ENCODE measurements at places on chromosomes 6 and 20. TPM values are rescaled to one million over a fixed set of nuclear protein-coding genes. Genes with fewer than 3 reads are reported as not detected.

GRCh38 chr6:141925001-141925400 lies 207.7 kb upstream of the GJE1 start:
- H3K4me3 ChIP-seq, result no peak overlapping the region
- no peak overlapping the region for H3K27ac ChIP-seq
- no peaks in the 10 kb centered on the region for H3K27me3 ChIP-seq
- DNase-seq, result no peak
- H3K4me1 ChIP-seq, result no peaks in the 10 kb centered on the region

DNA sequence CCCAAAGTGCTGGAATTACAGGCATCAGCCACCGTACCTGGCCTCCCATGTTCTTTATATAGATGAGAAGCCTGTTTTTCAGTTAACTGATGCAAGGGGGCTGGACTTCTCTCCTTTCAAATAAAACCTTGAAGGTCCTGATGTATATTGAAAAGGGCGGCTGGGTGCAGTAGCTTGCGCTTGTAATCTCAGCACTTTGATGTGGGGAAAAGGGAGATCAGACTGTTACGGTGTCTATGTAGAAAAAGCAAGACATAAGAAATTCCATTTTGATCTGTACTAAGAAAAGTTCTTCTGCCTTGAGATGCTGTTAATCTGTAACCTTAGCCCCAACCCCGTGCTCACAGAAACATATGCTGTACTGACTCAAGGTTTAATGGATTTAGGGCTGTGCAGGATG lies 16.1 kb upstream of the SAMHD1 start:
- H3K4me1 ChIP-seq, result peaks cover 47% of the 10 kb centered on the region
- no peak overlapping the region for H3K4me3 ChIP-seq
- DNase-seq, result no peak
- H3K27ac ChIP-seq, result peak overlapping the region; percentile 45

GRCh38 chr20:25685276-25686080 lies 11.2 kb downstream of the ZNF337 start:
- H3K27ac ChIP-seq, result no peak overlapping the region
- no peaks in the 10 kb centered on the region for H3K27me3 ChIP-seq
- H3K36me3 ChIP-seq, result peaks cover 43% of the 10 kb centered on the region
- no peak overlapping the region for H3K4me3 ChIP-seq
- peaks cover 4% of the 10 kb centered on the region for H3K4me1 ChIP-seq

- H3K27ac ChIP-seq, result no peak overlapping the region
- DNase-seq, result peak; percentile 54
- H3K4me3 ChIP-seq, result no peak overlapping the region
- no peaks in the 10 kb centered on the region for H3K27me3 ChIP-seq
- H3K4me1 ChIP-seq, result peaks cover 14% of the 10 kb centered on the region
- peaks cover 42% of the 10 kb centered on the region for H3K36me3 ChIP-seq
These were observed 38.2 kb downstream of the MYB start for GRCh38 chr6:135219346-135219745.

DNA sequence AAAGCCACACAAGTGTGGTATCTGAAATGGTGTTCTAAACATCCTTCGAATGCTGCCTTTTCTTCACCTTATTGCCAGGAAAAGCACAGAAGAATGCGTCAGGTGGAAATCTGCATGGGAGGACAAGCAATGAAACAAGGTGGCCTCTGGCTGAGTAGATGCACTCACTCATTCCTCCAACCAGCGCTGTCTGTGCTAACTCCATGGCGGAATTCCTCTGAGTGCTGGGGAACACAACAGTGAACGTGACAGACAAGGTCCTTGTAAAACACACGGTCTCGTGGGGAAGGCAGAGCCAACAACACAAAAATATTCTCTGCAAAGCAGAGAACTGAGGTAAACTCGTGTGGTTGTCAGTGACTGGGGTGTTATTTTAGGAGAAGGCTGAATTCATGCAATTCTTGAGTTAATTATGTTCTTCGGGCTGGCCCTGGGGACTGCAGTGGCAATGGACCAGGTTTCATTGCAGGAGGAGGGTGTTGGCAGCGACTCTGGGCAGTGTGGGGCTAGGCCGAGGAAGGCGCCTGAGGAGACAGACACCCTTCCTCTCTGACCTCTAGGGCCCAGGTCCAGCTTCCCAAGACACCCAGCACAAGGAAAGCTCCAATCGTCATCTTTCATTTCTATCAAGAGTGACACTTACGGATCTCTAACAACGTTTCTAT lies 339.7 kb downstream of the PRKN start:
- no peaks in the 10 kb centered on the region for H3K27me3 ChIP-seq
- no peak for DNase-seq
- no peak overlapping the region for H3K27ac ChIP-seq
- no peak overlapping the region for H3K4me3 ChIP-seq
- no peaks in the 10 kb centered on the region for H3K36me3 ChIP-seq

DNA sequence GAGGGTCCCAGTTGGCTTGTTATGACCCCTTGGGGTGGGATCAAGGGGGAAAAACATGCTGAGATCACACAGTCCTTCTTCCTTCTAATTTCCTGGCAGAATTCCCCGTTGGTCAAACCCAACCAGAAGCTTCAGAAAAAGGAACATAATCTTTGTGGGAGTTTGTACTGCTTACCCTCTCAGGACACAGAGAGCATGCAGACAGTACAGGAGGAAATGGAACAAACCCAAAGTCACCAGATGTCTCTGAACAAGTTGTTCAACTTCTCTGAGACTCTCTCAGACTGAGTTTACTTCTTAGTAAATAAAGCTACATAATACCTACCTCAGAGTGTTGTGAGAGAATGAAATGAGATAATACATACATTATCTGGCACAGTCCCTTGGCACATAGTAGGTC lies 181.1 kb upstream of the TSHZ2 start:
- no peak overlapping the region for H3K27ac ChIP-seq
- no peak for DNase-seq
- peaks cover 6% of the 10 kb centered on the region for H3K27me3 ChIP-seq
- no peaks in the 10 kb centered on the region for H3K36me3 ChIP-seq
- H3K4me1 ChIP-seq, result no peaks in the 10 kb centered on the region
- H3K4me3 ChIP-seq, result no peak overlapping the region

- H3K4me1 ChIP-seq, result peaks cover 2% of the 10 kb centered on the region
- peaks cover 2% of the 10 kb centered on the region for H3K36me3 ChIP-seq
- no peak overlapping the region for H3K27ac ChIP-seq
- H3K4me3 ChIP-seq, result no peak overlapping the region
- H3K27me3 ChIP-seq, result no peaks in the 10 kb centered on the region
These were observed 214.6 kb upstream of the SNX9 start for GRCh38 chr6:157608221-157609075.

DNA sequence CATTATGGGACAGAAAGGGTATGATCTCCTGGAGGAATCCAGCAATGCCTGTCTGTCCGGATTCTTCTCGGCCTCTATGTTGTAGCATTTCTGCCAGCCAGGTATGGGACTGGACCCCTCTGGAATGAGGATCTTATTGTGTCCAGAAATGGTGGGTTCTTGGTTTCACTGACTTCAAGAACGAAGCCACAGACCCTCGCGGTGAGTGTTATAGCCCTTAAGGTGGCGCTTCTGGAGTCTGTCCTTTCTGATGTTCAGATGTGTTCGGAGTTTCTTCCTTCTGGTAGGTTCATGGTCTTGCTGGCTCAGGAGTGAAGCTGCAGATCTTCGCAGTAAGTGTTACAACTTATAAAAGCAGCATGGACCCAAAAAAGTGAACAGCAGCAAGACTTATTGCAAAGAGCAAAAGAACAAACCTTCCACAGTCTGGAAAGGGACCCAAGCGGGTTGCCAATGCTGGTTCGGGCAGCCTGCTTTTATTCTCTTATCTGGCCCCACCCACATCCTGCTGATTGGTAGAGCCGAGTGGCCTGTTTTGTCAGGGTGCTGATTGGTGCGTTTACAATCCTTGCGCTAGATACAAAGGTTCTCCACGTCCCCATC lies 62.3 kb upstream of the IER3 start:
- no peak overlapping the region for H3K27ac ChIP-seq
- H3K27me3 ChIP-seq, result peaks cover 2% of the 10 kb centered on the region
- H3K4me1 ChIP-seq, result peaks cover 51% of the 10 kb centered on the region
- H3K4me3 ChIP-seq, result no peak overlapping the region

DNA sequence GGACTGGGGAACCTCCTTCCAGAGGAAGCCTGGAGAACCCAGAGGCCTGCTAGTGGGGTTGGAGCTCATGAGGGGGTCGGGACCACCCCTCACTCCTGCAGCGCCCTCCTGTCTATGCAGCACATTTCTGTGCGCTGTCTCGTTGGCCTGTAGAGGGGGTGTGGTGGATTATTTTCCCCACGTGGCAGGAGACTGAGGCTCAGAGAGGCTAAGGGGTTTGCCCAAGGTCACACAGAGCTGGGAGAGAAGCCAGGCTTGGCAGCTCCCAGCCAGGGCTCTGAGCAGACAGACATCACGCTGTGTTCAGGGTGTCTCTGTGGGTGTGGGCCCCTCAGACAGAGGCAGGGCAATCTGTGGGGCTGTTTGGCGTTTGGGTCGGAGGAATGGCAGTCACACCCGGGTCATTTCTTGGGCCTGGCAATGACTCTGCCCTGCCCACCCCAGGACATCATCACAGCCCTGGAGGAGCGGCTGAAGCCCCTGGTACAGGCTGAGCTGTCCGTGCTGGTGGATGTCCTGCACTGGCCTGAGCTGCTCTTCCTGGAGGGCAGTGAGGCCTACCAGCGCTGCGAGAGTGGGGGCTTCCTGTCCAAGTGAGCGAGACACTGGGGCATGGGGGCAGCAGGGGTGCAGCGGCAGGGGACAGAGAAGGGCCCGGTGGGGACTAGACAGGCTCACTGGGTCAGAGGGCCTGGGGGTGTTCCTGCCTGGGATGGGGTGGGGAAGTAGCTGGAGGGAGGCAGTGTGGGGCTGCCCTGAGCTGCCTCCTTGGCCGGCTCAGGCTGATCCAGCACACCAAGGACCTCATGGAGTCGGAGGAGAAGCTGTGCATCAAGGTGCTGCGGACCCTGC lies 27.7 kb downstream of the UQCC2 start:
- H3K4me3 ChIP-seq, result no peak overlapping the region
- H3K27ac ChIP-seq, result peak overlapping the region; percentile 75
- DNase-seq, result no peak
- peaks cover 12% of the 10 kb centered on the region for H3K4me1 ChIP-seq
- no peaks in the 10 kb centered on the region for H3K27me3 ChIP-seq

- no peak overlapping the region for H3K27ac ChIP-seq
- no peak overlapping the region for H3K4me3 ChIP-seq
- peaks cover 9% of the 10 kb centered on the region for H3K4me1 ChIP-seq
These were observed 73.7 kb downstream of the FARS2 start for GRCh38 chr6:5335020-5335419.

DNA sequence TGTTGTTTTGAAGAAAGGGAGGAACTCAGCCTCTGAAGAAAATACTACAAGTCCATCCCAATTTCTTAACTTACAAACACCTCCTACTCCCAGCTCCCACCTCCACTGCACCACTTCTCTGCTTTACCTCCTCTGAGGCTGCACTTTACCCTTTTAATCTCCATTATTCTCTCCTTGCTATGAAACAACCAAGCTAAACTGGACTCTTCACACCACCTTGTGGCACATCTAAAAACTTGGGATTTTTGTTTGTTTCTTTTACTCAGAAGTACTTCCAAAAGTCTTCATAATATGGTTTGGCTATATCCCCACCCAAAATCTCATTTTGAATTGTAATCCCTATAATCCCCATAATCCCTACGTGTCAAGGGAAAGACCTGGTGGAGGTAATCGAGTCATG lies 142.2 kb downstream of the MOXD1 start:
- no peak overlapping the region for H3K27ac ChIP-seq
- no peak overlapping the region for H3K4me3 ChIP-seq
- H3K36me3 ChIP-seq, result no peaks in the 10 kb centered on the region
- peaks cover 8% of the 10 kb centered on the region for H3K27me3 ChIP-seq
- DNase-seq, result no peak

Gene SLC17A9
- 14.0 TPM for total RNA-seq

Gene CD40
- 2.7 TPM for total RNA-seq

DNA sequence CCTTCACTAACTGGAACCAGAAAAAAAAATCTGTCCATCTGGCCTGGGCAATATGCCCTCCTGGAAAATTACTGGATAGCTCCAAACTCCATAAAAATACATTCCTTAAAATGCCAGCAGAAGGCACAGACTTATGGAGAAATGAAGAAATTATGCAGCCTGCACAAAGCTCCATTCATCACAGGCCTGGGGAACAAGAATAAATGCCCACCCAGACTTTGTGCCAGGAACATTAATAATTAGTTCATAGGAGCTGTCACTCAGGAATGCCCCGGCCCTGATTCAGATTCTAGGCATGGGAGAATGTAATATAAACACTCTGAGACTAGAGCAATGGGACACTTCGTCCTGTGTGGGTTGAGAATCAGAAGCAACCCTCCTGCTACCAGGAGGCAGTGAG lies 199.3 kb downstream of the OTOR start:
- DNase-seq, result no peak
- H3K4me1 ChIP-seq, result no peaks in the 10 kb centered on the region
- H3K36me3 ChIP-seq, result no peaks in the 10 kb centered on the region
- H3K27ac ChIP-seq, result no peak overlapping the region
- H3K27me3 ChIP-seq, result no peaks in the 10 kb centered on the region
- H3K4me3 ChIP-seq, result no peak overlapping the region

GRCh38 chr6:144993870-144994269 lies 708.7 kb downstream of the UTRN start:
- H3K36me3 ChIP-seq, result no peaks in the 10 kb centered on the region
- H3K4me3 ChIP-seq, result no peak overlapping the region
- no peaks in the 10 kb centered on the region for H3K4me1 ChIP-seq
- DNase-seq, result no peak
- no peak overlapping the region for H3K27ac ChIP-seq

Gene PRICKLE4
- not detected for total RNA-seq

- H3K27ac ChIP-seq, result no peak overlapping the region
These were observed 228.8 kb downstream of the SYNDIG1 start for GRCh38 chr20:24698189-24698588.

DNA sequence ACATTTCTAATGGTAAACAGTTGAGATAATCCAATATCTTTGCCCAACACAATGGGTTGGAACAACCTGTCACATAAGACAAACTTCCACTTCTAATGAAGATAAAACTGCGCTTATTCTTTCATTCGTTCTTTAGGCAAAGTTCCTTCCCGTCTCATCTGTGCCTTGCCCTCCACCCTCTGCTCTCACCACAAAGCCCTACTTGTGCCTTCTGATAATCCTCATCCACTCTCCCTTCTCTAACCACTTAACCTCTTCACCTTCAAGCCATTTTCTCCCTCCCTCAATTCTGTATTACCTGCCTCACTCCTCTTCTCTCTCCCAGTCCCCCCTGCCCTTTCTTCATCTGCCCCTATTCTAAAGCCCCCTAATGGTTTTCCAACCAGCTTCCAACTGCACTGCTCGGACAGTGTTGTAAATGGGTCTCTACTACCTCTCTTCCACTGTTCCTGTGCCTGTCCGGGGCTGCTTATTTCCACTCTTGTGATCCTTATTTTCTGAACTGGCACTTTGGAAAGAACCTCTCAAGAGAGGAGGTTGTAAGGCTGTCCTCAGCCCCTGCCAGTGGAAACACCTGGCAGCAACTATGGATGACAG lies 62.9 kb upstream of the MYB start:
- peaks cover 60% of the 10 kb centered on the region for H3K4me1 ChIP-seq
- peak; percentile 56 for DNase-seq
- H3K27ac ChIP-seq, result peak overlapping the region; percentile 96
- H3K27me3 ChIP-seq, result no peaks in the 10 kb centered on the region
- H3K36me3 ChIP-seq, result peaks cover 3% of the 10 kb centered on the region

- no peak for DNase-seq
- H3K4me3 ChIP-seq, result no peak overlapping the region
- H3K27me3 ChIP-seq, result no peaks in the 10 kb centered on the region
- H3K27ac ChIP-seq, result no peak overlapping the region
These were observed 305.6 kb downstream of the CDH4 start for GRCh38 chr20:61557621-61558020.

- H3K27me3 ChIP-seq, result peaks cover 62% of the 10 kb centered on the region
- H3K4me1 ChIP-seq, result peaks cover 4% of the 10 kb centered on the region
- H3K4me3 ChIP-seq, result no peak overlapping the region
These were observed 1.6 kb upstream of the THBD start for GRCh38 chr20:23050847-23051627.

Gene ARFGEF3
- total RNA-seq, result 0.47 TPM

Data from activated CD4-positive, alpha-beta T cell treated with anti-CD3 and anti-CD28 coated beads, Interleukin-2, amount 10 ng/mL, durations not matched to agents 24 days and 14 days (primary cell).